ENCODE measurements at places on chromosomes 13 and 19.

GRCh38 chr13:50389726-50390125, 374.5 kb downstream of the KCNRG start:
- no peak for DNase-seq

GRCh38 chr13:42525035-42525504, 48.9 kb upstream of the TNFSF11 start:
- no peak for DNase-seq

GRCh38 chr19:1262623-1263123, 6.5 kb upstream of the CIRBP start:
- no peak for DNase-seq

- no peak for DNase-seq
Observed at GRCh38 chr13:27926644-27927434, 7.0 kb downstream of the PDX1 start.
